ENCODE measurements at places on chromosomes 1 and 21.

GRCh38 chr1:79899914-79900313, 893.4 kb upstream of the ADGRL4 start:
- DNase-seq: no peak

DNA sequence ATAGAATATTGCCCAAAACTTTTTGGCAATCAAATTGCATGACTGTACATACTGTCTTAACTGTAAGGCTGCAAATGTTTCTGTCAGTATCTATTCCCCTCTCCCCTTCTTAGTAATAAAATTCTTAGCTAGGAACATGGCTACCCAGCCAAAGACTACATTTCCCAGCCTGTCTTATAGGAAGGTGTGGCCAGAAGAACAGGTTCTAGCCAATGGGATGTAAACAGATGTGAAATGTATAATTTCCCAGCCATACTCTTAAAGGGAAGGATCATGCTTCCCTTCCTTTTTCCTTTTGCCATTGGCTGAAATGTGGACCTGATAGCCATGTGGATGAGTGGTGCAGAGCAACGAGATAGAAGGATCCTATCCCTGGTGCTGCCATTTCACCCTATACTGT, 7.0 kb upstream of the HIVEP3 start:
- no peak for DNase-seq

DNA sequence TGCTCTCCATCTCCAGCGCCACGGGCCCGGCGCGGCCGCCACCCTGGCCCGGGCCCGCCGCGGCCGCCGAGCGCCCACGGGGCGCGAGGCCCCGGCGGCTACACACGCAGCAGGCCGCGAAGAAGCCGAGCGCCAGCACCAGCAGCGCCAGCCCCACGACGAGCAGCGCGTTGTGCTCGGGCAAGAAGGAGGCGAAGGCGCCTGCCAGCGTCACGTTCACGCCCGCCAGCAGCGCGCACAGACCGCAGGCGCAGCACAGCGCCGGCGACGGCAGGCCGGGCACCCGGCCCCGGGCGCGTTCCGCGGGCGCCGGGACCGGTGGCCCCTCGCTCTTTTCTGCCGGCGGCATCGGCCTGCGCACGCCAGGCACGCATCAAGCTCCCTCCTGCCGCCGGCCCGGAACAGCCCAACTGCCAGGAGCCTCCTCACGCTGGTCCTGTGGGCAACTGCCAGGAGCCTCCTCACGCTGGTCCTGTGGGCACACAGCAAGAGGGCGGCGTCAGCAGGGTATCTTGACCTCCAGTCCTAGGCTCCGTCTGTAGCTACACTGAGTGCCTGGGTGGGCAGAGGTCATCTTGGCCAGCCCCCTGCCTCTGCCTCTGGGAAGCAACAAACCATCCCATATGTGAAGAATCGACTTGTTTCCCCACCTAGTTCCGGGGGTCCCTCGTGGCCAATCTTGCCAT, 18.1 kb downstream of the KNCN start:
- no peak for DNase-seq

GRCh38 chr1:107919953-107920352, 45.0 kb downstream of the VAV3 start:
- no peak for DNase-seq

- no peak for DNase-seq
Measured at GRCh38 chr1:93416183-93416582, 31.7 kb upstream of the FNBP1L start.

- peak; percentile 92 for DNase-seq
Measured at GRCh38 chr1:37722181-37723071, 30.1 kb downstream of the CDCA8 start.

DNA sequence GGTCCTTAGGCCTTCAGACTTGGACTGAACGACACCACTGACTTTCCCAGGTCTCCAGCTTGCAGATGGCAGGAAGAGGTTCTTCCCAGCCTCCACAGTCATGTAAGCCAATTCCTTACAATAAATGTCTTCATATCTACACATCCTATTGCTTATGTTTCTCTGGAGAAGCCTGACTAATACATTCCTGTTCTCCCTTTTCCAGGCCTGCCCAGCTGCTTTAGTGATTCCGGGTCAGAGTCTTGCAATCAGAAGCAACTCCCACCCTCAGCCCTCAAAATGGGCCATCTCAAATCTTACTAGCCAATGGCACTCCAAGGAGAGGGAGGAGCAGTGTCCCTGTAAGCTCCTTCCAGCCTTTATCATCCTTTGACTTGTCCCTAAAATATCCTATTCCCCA, 16.4 kb upstream of the CPT2 start:
- DNase-seq: no peak

GRCh38 chr1:40692429-40692895, 958 bp downstream of the NFYC start:
- peak; percentile 72 for DNase-seq

DNA sequence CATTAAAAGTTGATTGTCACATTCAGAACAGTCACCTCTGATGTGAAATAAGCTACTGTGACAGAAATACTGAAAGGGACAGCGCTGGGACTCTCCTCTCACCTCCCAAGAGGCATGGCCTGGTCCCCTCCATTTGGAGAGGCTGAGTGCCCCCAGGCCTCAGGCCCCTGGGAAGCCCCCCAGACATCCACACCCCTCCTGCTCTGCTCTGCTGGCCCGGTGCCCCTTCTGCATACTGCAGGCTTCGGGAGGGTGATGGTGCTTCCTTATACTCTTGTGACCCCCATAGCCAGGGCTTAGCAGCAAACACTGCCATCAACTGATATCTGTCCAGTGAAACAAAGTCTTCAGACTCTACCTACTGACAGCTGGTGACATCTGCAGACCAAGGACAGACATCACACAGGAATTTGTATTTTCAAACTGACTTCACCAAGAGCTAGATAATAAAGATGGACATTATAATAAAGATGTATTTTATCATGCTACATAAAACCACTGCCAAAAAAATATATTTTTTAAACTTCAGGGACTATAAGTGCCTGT, 36.9 kb downstream of the C2CD2 start:
- DNase-seq: no peak

DNA sequence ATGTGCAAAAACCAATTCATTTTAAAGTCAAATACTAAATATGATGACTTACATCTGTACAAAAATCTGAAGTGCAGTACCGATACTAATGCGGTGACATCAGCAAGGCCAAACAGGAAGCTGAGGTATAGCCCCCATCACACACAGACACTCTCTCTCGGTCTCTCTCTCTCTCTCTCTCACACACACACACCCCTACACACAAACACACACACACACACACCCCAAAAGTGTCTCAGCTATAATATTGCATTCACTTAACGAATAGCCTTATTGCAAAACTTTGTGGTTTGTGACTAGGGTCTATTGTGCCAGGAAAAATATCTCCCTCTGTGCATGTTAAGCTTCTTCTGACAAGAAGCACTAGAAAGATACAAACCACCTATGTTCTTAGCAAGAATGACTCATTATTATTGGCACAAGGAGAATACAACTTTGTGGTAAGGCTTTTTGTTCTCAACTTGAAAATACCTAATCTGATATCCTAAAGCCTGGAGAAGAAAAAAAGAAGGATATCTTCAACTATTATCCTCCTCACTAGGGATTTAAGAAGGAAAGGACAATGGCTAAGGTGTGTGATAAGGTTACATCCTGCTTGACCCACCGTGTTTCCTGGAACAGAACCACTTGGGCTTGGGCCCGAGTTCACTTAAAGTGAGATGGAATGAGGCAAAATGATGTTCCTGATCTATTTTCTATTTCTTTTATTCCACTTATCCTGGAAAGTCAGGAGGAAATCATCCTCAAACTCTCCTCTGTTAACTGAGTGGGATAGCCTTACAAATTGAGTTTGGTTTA, 107.1 kb downstream of the NIBAN1 start:
- DNase-seq: no peak

DNA sequence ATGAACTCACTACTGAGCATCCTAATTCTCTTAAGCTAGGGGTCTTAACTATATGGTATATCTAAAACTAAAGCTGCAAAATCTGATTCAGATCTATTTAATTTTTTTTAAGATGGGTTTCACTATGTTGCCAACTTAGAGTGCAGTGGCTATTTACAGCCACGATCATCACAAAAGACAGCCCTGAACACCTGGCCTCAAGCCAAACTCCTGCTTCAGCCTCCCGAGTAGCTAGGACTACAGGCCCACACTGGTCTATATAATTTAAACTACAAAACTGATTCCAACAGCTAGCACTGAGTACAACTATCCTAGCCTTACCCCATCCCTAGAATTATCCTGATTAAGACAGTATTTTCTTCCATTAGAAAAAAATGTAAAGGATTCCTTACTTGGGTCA, 37.1 kb downstream of the EIF4G3 start:
- DNase-seq: peak; percentile 51

DNA sequence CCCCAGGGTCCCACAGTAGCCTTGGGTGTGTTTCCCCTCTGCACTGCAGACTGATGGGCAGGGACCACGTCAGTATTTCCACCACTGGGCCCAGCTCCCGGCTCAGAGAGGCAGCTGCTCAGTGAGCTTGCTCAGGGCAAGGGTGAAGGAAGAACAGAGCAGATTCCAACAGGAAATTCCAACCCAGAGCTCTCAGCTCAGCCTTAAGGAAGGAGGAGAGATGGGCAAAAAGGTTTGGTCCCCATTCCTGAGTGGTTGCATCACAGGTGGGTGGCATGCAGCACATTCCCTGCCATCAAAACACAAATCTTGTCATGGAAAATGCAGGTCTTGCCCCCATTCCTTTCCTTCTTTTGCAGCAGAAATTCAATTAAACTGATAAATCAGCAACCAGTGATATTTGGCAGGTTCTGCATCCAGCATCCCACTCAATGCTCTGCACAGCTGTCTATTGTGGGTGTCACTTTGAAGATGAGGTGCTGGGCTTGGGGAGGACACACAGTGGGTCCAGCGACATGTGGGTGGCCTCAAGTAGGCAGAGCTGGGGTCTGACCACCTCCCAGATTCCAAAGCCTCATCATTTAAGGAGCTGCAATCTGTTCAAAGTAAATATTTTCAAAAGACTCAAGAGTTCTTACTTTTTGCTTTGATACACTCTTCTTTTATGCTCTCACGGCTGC, 315.4 kb downstream of the DSCAM start:
- no peak for DNase-seq

DNA sequence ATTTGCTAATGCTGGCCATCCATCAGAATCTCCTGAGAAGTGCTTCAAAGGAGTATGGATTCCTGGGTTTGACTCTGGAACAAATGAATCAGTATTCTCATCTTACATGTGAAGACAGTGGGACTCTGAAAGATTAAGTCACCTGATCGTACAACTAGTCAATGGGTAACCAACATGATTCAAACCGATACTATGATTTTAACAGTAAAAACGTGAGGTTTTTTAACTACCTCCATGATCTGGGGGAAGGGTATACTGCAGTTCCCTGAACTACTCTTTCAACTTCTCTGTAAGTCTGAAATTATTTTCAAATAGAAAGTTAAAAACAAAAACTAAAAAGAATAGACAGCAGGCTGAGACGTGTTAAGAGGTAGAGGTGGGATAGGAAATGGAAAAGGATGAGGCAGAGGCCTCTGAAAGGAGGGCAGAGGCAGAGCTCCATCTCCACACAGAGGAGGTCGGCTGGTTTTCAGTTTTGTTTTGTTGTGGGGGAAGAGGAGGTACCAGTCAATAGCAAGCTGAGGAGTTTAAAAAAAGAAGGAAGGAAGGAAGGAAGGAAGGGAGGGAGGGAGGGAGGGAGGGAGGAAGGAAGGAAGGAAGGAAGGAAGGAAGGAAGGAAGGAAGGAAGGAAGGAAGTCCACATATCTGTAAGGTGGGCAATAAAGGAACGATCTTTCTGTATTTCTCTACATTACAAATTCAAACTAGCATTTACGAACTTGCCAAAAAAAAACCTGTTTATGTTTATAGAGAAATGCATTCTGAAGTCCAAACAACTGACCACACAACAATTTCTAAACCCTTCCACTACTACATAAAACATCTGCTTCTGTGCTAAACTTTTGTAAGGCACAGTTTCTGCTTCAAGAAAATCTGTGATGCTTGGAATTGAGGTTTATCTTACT, 213.1 kb downstream of the RERE start:
- DNase-seq: no peak

DNA sequence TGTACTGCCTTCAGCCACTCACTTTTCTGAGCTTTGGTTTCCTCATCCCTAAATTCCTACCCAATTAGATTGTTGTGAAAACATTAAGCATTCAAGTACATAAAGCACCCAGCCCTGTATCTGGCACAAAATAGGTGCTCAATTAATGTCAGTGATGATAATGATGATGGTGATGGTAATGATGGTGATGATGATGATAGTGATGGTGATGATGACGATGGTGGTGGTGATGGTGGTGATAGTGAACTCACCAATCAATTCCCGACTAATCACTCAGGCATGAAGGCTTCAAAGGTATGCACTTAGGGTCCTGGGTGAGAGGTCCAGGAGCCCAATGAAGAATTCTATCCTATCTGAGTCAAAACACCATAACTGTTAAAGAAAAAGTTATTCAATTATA, 383.5 kb downstream of the MATN1 start:
- DNase-seq: no peak

GRCh38 chr21:31358158-31358557, 14.1 kb upstream of the TIAM1 start:
- no peak for DNase-seq

DNA sequence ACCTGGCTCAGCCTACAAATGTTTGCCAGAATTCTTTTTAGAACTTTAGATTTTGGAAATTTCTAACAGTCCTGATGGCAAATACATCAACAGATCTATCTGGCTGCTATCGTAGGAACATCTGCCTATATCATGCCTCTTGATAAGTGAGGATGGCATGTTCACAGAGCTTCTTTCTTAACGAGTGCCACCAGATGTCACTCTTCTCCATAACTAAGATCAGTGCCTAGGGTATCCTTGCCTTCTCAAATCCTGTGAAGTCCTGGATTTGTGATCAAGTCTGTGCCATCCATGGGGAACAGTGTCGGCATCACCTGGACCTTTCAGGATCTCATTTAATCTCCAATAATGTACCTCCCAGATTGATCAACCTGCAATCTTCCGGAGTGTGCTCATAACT, 36.5 kb upstream of the CD5L start:
- DNase-seq: peak; percentile 76

- DNase-seq: no peak
Measured at GRCh38 chr1:178739285-178740045, 14.4 kb downstream of the RALGPS2 start.

- DNase-seq: no peak
Measured at GRCh38 chr1:89130716-89131115, 4.8 kb upstream of the GBP2 start.

Data from pons (tissue), 1 donor.